ENCODE measurements at places on chromosomes 13 and 19.

GRCh38 chr13:50761406-50761805, 82.1 kb downstream of the DLEU7 start:
- no peaks in the 10 kb centered on the region for H3K36me3 ChIP-seq
- no peak for DNase-seq
- H3K27ac ChIP-seq: no peak overlapping the region
- no peaks in the 10 kb centered on the region for H3K4me1 ChIP-seq
- H3K27me3 ChIP-seq: no peaks in the 10 kb centered on the region

DNA sequence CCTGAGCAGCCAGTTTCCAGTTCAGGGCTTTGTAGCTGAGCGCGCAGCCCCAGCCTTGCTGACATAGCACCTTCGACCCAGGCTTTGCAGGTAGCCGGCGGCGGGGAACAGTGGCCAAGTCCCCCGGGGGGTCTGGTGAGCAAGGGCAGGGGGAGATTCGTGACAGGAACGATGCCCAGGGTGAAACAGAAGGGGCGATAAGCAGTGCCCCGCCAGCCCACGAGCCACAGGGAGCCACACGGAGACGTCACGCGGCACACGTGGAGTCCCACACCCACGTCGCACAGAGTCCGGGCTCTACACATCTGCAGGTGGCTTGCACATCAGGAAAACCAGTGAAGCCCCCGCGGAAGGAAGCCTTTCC, 127.2 kb downstream of the SOX1 start:
- H3K36me3 ChIP-seq: no peaks in the 10 kb centered on the region
- peaks cover 9% of the 10 kb centered on the region for H3K27me3 ChIP-seq
- no peak overlapping the region for H3K4me3 ChIP-seq
- no peak for DNase-seq

DNA sequence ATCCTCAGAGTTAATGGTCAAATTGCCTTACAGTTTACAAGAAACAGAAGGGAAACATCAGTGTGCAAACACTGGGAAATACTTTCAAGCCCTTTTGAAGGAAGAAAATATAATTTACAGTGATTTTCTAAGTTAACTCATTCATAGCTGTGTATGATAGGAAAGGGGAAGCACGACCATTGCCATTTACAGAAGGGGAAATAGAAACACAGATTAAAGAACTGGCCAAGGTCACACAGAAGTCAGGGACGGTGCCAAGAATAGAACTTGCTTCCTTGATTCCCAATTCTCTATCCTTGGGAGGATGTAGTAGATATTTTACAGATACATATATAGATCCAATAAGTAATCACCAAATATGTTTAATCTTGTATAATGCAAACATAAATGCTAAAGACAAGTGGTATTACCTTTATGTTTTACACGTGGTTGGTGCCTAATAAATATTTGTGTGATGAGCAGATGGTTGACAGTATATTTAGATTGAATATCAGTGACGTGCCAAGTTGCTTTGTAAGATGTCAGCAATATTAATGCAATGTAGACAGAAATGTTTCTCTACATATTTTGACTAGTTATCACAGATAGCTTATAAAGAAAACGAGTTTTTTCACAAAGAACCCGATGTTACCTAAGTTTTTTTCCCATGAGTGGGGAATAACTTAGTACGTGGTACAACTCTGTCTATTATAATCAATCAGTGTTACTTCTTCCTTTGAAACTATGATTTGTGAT, 73.1 kb downstream of the FLT1 start:
- no peak overlapping the region for H3K4me3 ChIP-seq
- no peaks in the 10 kb centered on the region for H3K27me3 ChIP-seq
- H3K4me1 ChIP-seq: peaks cover 4% of the 10 kb centered on the region
- no peaks in the 10 kb centered on the region for H3K36me3 ChIP-seq
- DNase-seq: no peak

DNA sequence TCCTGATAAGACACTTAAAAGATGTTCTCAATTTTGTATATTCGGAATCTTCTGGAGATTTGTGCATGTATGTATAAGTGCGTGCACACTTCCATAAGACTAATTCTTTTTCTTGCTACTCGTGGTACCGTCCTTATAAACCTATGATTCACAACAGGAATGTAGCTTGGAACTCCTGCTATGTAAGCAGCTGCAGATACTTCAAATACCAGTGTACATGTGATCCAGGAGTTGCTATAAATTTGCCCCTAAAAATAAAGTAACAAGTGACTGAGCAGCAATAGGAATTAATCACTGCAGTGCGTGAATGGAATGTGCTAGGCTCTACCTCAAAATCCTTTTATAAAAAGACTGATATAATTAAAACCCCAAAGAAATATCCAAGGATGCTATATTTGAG, 214.9 kb downstream of the KLF5 start:
- H3K27ac ChIP-seq: no peak overlapping the region
- H3K27me3 ChIP-seq: no peaks in the 10 kb centered on the region
- H3K36me3 ChIP-seq: no peaks in the 10 kb centered on the region

GRCh38 chr13:82664183-82664582, 1218.1 kb downstream of the SLITRK1 start:
- H3K36me3 ChIP-seq: no peaks in the 10 kb centered on the region
- no peak overlapping the region for H3K27ac ChIP-seq
- no peaks in the 10 kb centered on the region for H3K4me1 ChIP-seq

- H3K4me3 ChIP-seq: no peak overlapping the region
- no peak for DNase-seq
- no peaks in the 10 kb centered on the region for H3K27me3 ChIP-seq
- no peaks in the 10 kb centered on the region for H3K4me1 ChIP-seq
- no peak overlapping the region for H3K27ac ChIP-seq
- H3K36me3 ChIP-seq: no peaks in the 10 kb centered on the region
Observed at GRCh38 chr19:34135821-34136611, 36.3 kb upstream of the LSM14A start.

GRCh38 chr19:43735957-43736356, 18.8 kb downstream of the SMG9 start:
- peaks cover 34% of the 10 kb centered on the region for H3K36me3 ChIP-seq
- no peaks in the 10 kb centered on the region for H3K4me1 ChIP-seq
- no peak for DNase-seq
- no peaks in the 10 kb centered on the region for H3K27me3 ChIP-seq

DNA sequence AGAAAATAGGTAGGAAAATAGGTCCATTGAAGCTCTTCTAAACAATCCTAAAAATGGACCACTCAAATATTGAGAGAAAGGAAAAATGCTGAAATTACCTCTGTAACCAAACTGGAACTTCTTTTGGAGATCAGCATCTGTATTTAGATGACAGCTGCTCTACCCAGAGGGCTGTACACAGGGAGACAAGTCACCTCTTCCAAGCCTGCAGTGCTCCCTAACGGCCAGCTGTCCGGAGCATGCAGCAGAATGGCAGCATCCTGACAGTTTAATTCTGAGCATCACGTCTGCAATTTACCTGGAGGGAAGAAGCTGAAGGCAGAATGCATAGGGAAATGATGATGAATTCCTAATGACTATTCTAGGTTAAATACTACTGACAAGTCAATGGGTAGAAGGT, 62.8 kb upstream of the DIAPH3 start:
- no peak for DNase-seq
- no peaks in the 10 kb centered on the region for H3K4me1 ChIP-seq
- H3K4me3 ChIP-seq: no peak overlapping the region
- H3K27me3 ChIP-seq: no peaks in the 10 kb centered on the region
- no peak overlapping the region for H3K27ac ChIP-seq

DNA sequence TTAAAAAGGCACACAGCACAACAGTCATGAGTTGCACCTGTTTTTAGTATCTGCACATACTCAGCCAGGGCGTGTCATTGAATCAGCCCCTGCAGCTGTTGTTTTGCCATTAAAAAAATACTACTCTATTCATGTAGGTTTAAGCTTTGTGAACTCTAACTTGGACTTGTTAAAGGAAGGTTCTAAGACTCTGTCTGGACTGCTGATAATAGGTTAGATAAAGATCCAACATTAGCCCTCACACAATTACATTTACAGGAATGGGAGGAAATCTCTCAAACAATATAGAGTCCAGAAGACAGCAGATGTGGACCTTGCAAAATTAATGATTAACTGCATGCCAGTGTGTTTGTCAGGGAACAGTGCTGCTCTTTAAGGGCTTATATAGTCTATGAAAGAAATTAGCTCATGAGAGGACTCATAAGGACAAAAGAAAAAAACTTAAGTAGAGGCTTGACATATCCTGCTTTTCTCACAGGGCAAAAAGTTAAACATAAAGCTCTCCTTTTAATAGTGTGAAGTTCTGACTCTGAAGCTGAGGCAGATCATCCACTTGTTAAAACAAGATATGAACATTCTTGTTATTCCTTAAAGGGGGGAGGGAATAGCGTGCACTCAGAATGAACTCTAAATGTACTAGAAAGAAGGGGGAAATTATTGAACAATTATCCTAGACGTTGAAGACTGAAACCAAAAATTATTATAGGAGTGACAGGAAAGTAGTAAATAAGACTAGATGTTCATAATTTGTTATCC, 243.6 kb downstream of the NDFIP2 start:
- no peak overlapping the region for H3K4me3 ChIP-seq
- DNase-seq: no peak
- no peak overlapping the region for H3K27ac ChIP-seq
- H3K27me3 ChIP-seq: no peaks in the 10 kb centered on the region

DNA sequence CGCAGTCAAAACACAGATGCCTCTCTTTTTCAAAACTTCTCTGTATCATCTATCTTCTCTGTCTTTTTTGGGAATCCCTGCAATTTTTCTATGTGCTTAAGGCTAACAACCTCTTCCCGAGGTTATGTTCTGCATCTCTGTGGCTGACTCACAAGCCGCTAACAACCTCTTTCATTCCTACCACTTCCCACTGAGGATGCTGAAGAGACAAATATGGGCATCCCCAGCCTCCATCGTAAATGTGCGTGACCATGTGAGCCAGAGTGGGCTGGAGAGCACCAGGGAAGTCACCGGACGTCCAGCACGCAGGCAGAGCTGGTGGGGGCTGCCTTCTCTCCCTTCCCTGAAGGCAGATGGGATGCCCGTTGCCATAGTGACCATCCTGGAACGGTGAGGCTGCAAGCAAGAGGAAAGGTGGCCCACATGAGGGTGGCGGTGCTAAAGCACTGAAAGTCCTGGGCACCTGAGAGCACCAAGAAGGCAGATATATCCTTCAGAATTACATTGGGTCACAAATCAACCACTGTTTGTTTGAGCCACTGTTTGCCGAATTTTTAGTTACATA, 122.8 kb downstream of the SHISA2 start:
- no peak for DNase-seq
- no peak overlapping the region for H3K4me3 ChIP-seq
- no peaks in the 10 kb centered on the region for H3K36me3 ChIP-seq
- no peaks in the 10 kb centered on the region for H3K4me1 ChIP-seq
- no peaks in the 10 kb centered on the region for H3K27me3 ChIP-seq
- no peak overlapping the region for H3K27ac ChIP-seq

GRCh38 chr13:85529218-85529594, 270.0 kb downstream of the SLITRK6 start:
- H3K4me1 ChIP-seq: no peaks in the 10 kb centered on the region
- DNase-seq: no peak
- no peaks in the 10 kb centered on the region for H3K27me3 ChIP-seq

DNA sequence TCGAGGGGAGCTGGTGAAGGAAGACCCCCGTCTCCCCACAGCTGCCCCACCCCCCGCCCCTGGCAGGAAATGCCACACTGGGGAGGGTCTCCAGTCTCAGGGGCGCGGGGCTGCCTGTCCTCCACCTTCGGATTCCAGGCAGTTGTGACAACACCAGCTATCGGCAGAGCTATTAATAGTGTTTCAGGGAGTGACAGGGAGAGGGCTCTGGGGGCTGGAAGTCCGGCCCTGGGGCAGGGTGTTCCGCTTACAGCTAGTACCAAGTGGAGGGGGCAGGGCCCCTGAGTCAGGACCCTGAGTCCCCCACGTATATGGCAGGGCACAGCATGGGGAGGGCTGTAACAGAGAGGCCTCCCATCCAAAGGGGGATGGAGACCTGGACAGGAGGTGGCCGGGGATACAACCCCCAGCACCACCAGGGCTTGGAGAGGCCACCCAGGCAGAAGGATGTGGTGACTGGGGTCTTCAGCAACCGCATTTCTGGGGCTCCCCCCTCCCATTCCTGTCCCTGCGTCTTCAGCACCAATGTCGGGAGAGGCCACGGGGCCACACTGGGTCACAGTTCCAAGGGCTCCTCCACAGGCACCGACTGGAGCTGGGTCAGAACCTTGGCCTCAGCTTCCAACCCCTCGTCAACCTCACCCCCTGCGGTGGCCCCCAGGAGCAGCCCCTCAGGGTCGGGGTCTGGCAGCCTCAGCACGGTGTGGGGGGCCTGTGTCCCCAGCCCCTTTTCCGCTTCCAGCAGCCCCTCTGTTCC, 3.9 kb downstream of the SIX5 start:
- no peak overlapping the region for H3K27ac ChIP-seq
- no peak for DNase-seq
- no peaks in the 10 kb centered on the region for H3K36me3 ChIP-seq
- H3K27me3 ChIP-seq: peaks cover 75% of the 10 kb centered on the region
- no peaks in the 10 kb centered on the region for H3K4me1 ChIP-seq
- no peak overlapping the region for H3K4me3 ChIP-seq

DNA sequence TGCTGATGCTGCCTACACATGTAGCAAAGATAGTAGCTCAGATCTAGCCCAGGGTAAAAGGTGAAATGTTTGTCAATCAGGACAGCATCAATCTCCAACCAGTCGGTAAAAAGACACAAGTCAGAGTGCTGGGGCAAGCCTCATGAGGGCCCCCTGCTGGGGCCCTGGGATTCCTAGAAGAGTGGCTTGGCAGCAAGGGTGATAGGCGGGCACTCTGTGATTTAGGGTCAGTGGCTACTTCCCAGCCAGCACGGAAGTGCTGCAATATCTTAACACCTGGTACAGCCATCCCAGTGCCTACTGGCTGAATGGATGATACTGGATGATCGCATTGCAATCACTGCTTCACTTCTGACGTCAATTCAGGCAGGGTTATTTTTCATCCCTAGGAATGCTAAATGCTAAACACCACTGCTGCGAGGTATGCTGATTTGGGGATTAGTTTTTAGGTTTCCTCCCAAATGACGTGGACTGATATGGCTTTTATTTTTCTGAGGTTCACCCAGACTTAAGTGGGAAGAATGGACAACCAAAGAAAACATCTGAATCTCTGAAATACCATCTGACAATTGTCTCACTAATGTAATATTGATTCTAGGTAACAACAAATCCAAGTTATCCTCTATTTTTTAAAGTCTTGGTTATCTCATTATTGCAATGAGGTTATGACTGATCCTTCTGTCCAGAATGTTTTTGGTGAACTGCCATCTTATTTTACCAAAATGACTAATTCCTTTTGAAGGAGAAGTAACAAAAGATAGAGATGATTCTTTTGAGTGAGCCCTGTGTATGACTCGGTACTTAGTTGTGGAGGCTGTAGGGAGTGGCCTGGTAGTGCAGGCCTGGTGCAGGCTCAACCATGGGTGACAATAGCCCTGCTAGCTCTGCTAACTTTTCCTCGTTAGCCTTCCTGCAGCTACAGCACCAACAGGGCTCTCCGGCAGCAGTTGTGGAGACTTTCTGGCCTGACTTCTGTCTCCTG, 432.5 kb downstream of the FGF9 start:
- peaks cover 1% of the 10 kb centered on the region for H3K4me1 ChIP-seq
- H3K4me3 ChIP-seq: no peak overlapping the region
- no peak for DNase-seq
- H3K27ac ChIP-seq: no peak overlapping the region
- H3K27me3 ChIP-seq: no peaks in the 10 kb centered on the region
- H3K36me3 ChIP-seq: no peaks in the 10 kb centered on the region

- DNase-seq: no peak
- no peaks in the 10 kb centered on the region for H3K27me3 ChIP-seq
- H3K4me1 ChIP-seq: no peaks in the 10 kb centered on the region
- H3K4me3 ChIP-seq: no peak overlapping the region
Observed at GRCh38 chr13:41034881-41035280, 15.8 kb upstream of the ELF1 start.
